ENCODE measurements at places on chromosomes 11 and 22.

DNA sequence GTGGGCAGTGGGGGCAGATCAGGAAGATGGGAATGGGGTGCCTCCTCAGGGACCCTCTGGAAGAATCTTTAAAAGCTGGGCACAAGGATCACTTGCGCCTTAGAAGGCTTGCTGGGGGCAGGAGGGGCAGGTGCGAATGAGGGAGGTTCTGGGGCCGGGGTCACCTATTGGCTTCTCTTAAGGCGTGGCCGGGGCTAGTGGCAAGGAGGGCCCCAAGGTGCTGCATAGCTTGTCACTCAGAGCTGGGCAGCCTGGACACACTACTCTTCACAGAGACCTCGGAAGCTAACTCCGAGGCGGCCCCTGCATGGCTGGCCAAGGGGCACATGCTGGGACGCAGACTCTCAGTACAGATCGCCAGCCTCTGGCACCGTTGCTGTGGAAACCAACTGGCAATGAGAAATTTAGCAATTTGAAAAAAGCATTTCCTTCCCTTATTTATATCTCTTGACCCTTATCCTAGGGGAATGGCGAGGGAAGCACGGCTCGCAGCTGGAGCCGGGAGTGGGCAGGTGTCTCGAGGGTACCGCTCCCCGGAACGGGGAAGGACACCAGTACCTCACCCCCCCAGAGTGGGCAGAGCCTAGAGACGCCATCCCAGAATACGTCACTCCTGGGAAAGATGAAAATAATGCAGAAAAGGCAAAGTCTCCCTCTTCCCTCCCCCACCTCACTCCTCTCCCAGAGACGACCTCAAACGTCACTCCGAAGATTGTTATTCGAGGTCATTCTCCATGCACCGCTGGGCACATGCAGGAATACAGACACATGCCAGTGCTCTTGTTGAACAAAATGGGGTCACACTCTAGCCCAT is 188.1 kb downstream of the CTTN start:
- DNase-seq: no peak

- no peak for DNase-seq
Observed at GRCh38 chr11:1421291-1421690, 31.6 kb downstream of the BRSK2 start.

DNA sequence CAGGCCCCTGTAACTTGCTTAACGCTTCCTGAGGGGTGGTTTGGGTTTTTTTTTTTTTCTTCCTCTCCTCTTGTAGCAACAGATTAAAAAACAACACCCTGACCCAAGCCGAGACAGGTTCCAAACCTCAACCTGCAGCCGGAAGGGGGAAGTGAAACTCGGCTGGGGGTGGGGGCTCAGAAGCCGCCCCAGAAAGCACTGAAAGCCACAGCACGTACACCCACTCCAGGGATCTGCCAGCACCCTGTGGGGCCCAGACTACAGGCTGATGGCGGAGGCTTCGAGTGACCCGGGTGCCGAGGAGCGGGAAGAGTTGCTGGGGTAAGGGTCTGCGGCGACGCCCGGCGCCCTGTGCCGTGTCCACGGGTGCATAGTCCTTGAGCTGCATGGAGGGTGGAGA is at the start of gene LSP1:
LSP1 (plus strand) TSS at position 208 of the 400 bp plus-strand sequence; CDS start at position 269, 61 bp downstream.
- peak; percentile 59 for DNase-seq

- DNase-seq: no peak
Observed at GRCh38 chr11:130177782-130178181, 18.2 kb downstream of the ST14 start.

- no peak for DNase-seq
Observed at GRCh38 chr11:46755962-46756361, 36.9 kb downstream of the F2 start.

- DNase-seq: no peak
Observed at GRCh38 chr11:123405123-123405592, 24.9 kb upstream of the GRAMD1B start.

DNA sequence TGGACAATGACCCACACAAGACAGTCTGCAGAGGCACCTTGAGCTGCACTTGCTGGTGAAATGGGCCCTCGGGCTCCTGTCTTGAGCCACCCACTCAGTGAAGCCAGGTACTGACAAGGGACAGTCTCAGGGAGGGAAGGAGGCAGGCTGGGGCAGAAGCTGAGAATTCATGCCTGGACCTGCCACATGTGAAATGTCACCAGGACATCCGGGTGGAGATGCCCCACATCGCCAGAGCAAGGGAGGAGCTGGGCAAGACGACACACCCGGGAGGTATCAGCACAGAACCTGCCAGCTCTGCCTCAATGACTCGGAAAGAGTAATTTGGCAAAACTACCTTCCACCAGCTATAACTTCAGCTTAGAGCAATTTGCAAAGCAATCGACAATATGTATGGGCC is 23.5 kb downstream of the CPT1A start:
- DNase-seq: no peak

- DNase-seq: no peak
Observed at GRCh38 chr22:44461614-44462013, 36.4 kb downstream of the RTL6 start.

GRCh38 chr22:25490896-25491295 is 73.6 kb upstream of the GRK3 start:
- DNase-seq: no peak

DNA sequence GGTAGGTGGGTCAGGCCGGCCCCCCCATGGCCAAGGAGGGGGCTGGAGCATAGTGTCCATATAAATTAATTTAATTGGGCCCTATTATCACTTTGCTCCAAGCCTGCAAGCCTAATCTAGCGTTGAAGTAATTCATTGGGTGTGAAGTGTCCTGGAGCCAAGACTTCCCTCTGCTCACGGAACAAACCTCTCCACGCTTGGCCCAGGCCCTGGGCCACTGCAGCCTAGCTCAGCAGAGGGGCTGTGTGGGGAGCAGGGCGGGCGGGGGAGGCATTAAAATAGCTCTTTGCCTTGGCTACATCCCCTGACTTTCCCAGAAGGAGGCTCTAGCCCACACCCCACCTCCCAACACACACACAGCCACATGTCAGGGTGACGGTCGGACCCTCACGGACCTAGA is 73.5 kb downstream of the THAP12 start:
- DNase-seq: no peak

DNA sequence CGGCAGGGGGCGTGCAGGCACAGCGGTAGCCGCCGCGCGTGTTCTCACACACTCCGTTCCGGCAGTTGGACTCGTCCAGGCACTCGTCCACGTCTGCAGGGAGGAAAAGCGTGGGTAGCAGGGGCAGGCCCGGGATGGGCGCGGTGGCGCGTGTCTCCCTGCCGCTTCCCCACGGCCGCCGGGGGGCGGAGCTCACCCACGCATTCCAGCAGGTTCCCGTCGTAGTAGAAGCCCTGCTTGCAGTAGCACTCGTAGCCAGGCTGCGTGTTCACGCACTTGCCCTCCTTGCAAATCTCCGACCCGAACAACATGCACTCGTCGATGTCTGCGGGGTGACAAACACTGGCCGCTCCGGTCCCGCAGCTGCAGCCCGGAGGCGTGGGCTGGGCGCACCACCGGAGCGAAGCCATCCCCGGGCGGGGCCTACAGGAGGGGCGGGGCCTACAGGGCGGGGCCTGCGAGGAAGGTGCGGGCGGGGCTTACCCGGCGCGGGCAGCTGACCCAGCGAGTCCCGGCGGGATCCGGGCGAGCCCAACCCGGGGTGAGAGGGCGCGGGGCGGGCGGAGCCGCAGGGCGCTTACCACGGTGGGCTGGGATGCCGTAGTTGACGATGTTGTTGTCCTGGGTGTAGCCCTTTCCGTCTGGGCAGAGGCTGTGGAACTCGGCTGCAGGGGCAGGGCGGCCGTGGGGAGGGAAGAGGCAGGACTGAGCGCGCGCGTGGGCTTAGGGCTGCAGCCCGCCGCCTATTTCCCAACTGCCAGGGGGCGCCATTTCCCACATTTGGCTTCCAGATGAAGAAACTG is 15.6 kb downstream of the SCYL1 start:
- peak; percentile 74 for DNase-seq

- DNase-seq: no peak
Observed at GRCh38 chr11:69539416-69540117, 58.1 kb downstream of the LINC01488 start.

GRCh38 chr11:127056338-127056971 is 55.9 kb upstream of the KIRREL3 start:
- no peak for DNase-seq

GRCh38 chr11:105486929-105487328 is 122.9 kb upstream of the GRIA4 start:
- DNase-seq: no peak

- DNase-seq: no peak
Observed at GRCh38 chr22:45647532-45648225, 24.0 kb upstream of the ATXN10 start.

DNA sequence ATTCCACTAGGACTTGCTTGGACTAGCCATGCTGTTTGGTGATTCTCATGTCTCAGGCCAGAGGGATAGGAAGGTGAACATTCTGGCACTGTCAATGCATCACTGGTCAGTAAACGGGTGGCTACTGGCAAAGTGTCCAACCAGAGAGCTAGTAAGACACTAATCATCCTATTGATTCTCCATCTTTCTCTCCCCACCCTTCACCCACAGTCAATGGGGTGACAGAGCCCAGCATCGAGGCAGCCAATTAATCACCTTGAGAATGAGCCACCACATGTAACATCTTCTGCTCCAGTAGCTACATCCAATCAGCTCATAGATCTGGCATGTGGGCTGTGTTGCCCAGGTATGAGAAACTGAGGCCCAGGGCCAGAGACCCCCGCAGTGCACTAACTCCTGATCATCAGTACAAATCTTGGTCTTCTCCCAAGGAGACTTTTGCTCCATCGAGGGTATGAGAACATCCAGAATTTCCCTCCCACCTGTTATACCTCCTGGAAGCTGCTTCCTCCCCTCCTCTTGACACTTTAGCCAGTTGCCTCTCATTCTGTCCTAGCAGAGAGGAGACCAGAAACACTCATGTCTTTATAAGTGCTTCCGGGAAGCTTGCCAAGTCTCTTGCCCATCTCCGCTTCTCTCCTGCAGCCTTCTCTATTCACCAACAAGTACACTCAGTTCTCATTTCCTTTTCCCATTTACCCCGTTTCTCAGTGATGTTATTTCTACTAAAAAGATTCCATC is 17.0 kb downstream of the HTR3A start:
- no peak for DNase-seq

- no peak for DNase-seq
Observed at GRCh38 chr11:73536961-73537360, 61.0 kb downstream of the FAM168A start.

All from stimulated activated CD4-positive, alpha-beta T cell treated with anti-CD3 and anti-CD28 coated beads, TNF-alpha, amount 100 ng/mL, for 1 hour (primary cell).